ENCODE measurements at places on chromosomes 5 and 9. TPM values are rescaled to one million over a fixed set of nuclear protein-coding genes. Genes with fewer than 3 reads are reported as not detected.

The IL4 gene
- total RNA-seq, result not detected

The IFNK gene
- total RNA-seq, result not detected

- no peak for DNase-seq
These were observed 64.2 kb downstream of the GAPVD1 start for GRCh38 chr9:125325826-125326225.

- DNase-seq, result peak; percentile 30
These were observed 188.9 kb downstream of the HSD17B3 start for GRCh38 chr9:96113032-96113431.

GRCh38 chr5:83972236-83972635 lies 251.6 kb upstream of the HAPLN1 start:
- DNase-seq, result no peak

- DNase-seq, result no peak
These were observed 1257.8 kb downstream of the MAT2B start for GRCh38 chr5:164763206-164763605.

DNA sequence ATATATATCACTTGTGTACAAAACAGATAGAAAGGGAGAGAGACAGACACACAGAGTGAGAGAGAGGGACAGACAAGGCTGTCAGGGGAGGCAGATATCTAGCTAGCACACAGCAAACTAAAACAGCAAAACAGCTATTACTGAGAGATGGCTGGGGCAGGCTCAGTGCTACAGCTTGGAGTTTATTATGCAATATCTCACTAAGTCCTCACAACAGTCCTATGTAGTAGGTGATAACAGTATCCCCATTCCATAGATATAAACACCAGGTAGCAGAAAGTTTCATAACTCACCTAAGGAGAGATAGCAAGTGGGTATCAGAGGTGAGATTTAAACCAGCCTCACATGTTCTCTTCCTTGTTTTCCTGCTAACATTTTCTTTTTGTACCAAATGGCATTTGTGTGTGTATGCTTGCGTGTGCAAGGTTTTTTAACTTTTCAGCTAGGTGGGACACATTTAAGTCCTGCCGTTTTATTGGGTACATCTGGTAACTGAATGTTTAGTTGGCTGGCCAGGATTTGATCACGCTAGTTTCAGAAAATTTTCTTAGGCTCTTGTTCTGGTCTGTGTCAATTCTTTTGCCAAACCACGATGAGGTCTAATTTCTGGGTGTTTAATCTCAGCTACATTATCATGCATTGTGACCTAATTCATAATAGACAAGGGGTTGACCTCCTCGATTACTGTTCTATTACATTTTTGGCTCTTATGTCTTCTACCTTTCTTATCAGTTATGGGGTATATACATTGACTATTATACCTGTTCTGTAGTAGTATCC lies 105.1 kb downstream of the LMNB1 start:
- no peak for DNase-seq

DNA sequence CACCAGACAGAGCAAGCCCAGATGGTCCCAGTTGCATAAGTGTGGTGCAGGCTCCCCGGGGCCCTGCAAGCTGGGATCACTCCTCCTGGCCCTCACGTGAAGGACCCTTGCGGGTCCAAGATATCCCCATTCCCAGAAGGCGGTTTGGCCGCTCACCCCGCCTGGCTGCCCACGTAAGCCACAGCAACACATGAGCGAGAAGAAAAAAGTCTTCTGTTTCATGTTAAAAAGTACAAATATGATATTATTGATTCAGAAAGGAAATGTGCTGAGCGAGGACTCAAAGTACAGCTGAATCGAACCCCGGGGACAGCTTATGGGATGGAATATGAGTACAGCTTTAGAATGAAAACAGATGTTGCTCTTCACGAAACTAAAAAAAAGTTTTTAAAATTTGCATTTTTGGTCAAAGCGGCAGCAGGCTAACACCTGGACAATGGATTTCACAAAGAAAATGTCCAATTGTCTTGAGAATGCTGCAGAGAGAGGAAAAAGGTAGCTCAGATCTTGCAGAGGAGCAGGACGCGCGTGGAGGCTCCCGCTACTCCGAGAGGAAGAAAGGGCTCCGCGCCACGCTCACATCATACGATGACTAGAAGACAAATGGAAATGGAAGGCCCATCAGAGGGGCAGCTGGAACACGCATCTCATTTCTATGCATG lies 427.6 kb downstream of the IRX1 start:
- no peak for DNase-seq

The PCDHGA7 gene
- total RNA-seq, result 4.1 TPM

The KDM4C gene
- 47.1 TPM for total RNA-seq

DNA sequence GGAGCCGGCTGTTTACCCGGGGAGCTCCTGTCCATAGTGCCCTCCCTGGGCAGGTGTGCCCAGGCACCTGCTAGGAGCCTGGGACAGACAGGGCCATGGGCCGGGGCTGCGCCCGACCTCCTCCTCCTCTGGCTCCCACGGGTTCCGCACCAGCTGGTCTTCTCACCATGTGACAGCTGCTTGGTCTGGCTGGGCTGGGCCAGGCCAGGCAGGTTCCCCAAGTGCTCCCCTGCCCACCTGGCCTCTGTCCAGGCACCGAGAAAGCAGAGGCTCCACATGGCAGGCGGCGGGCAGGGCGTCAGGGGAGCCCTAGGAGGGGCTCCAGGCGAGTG lies 60.0 kb downstream of the OLFM1 start:
- DNase-seq, result no peak

DNA sequence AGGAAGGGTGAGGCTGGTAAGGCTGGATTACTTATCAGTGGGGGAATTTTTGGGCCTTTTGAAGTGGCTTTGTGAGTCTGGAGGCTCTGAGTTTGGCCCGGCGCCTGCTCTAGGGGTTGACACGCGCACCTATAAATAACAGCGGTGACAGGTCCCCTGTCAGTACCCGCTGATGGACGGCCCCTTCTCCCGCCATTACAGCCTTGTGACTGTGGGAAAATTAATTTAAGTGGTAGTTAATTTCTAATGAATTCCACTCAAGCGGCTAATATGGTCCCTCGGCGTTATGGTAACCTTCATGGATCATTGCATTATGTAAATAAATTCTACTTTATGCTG lies 16.5 kb downstream of the MRPL36 start:
- DNase-seq, result peak; percentile 70

The CDH18 gene
- not detected for total RNA-seq

- no peak for DNase-seq
These were observed 374.0 kb downstream of the NFIB start for GRCh38 chr9:13939701-13940490.

The KIF3A gene
- total RNA-seq, result 13.9 TPM

GRCh38 chr9:100586093-100586492 lies 8.2 kb downstream of the CAVIN4 start:
- no peak for DNase-seq
